ENCODE measurements at places on chromosomes 12 and 14. TPM values are rescaled to one million over a fixed set of nuclear protein-coding genes. Genes with fewer than 3 reads are reported as not detected.

- no peaks in the 10 kb centered on the region for H3K27me3 ChIP-seq
- no peaks in the 10 kb centered on the region for H3K4me1 ChIP-seq
- H3K27ac ChIP-seq = no peak overlapping the region
- DNase-seq = no peak
Observed at GRCh38 chr14:55711175-55711811, 131.3 kb downstream of the KTN1 start.

PDZRN4 gene
- not detected for total RNA-seq

HOMEZ gene
- 21.0 TPM for total RNA-seq

DNA sequence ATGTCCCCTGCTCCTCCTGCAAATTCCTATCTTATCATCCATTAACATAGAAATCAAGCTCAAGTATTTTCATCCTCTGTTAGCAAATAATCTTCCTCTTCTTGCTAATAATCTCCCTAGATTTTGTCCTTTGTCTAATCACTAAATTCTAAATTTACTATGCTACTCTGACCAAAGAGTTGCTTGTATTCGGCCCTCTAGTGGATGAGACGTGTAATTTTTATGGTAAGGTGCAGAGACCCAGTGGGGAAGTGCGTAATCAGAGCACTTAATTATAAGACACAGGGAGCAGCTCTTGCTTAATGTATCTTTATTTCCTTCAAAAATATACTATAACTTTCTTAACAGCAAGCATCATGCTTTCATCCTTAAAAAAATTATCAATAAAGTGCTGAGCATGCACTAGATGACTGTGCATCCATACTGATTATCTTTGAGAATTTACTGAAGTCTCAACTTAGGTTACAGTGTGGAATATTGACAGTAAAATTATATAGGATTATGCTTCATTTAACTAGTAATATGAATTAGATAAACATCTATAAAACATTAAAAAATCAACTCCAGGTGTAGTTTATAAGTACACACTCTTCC lies 212.6 kb downstream of the SLC16A7 start:
- DNase-seq = peak; percentile 38
- H3K4me3 ChIP-seq = no peak overlapping the region
- no peaks in the 10 kb centered on the region for H3K27me3 ChIP-seq

- no peaks in the 10 kb centered on the region for H3K36me3 ChIP-seq
- peak overlapping the region; percentile 71 for H3K4me3 ChIP-seq
- H3K27me3 ChIP-seq = no peaks in the 10 kb centered on the region
- peak overlapping the region; percentile 98 for H3K27ac ChIP-seq
Observed at GRCh38 chr14:77032844-77033621, 4.5 kb upstream of the IRF2BPL start.

FAM234B gene
- total RNA-seq = 4.0 TPM

GRCh38 chr12:65518771-65519170 lies 240.3 kb downstream of the MSRB3 start:
- DNase-seq = no peak
- H3K27me3 ChIP-seq = no peaks in the 10 kb centered on the region
- no peaks in the 10 kb centered on the region for H3K36me3 ChIP-seq

GALNT16 gene
- total RNA-seq = not detected

- no peaks in the 10 kb centered on the region for H3K36me3 ChIP-seq
- H3K4me3 ChIP-seq = no peak overlapping the region
- peak overlapping the region; percentile 58 for H3K27ac ChIP-seq
- no peak for DNase-seq
- peaks cover 46% of the 10 kb centered on the region for H3K4me1 ChIP-seq
Observed at GRCh38 chr14:95536036-95536593, 1.3 kb downstream of the GLRX5 start.

DNA sequence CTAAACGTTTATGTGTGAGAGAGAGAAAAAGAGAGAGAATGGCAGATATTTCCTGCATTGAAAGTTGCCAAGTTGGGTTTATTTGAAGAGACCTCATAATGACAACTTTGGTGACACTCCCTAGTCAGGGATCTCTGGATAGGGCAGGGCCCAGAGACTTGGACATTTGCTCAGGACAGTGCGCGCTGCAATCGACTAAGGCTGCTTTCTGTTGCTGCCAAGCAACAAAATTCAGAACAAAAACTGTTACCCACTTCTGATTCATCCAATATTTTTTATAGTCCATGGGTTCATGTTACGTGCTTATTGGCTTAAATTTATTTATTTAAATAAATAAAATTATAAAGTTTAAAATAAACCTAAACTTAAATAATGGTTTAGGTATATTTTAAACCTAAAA lies 34.2 kb downstream of the PTGER2 start:
- H3K27me3 ChIP-seq = no peaks in the 10 kb centered on the region
- no peak overlapping the region for H3K27ac ChIP-seq
- H3K36me3 ChIP-seq = no peaks in the 10 kb centered on the region
- DNase-seq = no peak
- H3K4me3 ChIP-seq = no peak overlapping the region
- H3K4me1 ChIP-seq = peaks cover 45% of the 10 kb centered on the region

- DNase-seq = peak; percentile 55
- H3K4me3 ChIP-seq = peak overlapping the region; percentile 42
- H3K27me3 ChIP-seq = no peaks in the 10 kb centered on the region
- peak overlapping the region; percentile 69 for H3K27ac ChIP-seq
Observed at GRCh38 chr12:67651132-67651695, 2.7 kb downstream of the DYRK2 start.

DNA sequence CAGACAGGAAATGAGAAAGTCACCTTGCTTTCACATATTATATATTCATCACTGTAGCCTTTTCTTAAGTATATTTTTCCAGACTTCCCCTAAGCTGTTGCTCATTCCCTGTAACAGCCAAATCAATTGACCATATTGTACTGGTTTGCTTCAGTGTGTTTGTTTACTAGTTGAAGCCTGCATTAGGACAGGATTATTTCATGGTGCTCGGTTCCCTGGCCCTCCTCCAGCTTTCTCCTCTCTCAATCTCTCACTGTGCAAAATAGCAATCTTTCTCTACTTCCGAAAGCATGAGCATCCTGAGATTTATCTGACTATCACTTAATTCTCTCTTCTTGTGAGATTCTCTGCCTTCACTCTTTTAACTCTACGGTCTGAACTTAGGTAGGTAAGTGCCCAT lies 2.4 kb downstream of the SLC35F4 start:
- H3K27ac ChIP-seq = no peak overlapping the region
- no peaks in the 10 kb centered on the region for H3K36me3 ChIP-seq
- no peaks in the 10 kb centered on the region for H3K27me3 ChIP-seq
- no peak for DNase-seq
- no peaks in the 10 kb centered on the region for H3K4me1 ChIP-seq
